ENCODE measurements at places on chromosomes 4 and X. TPM values are rescaled to one million over a fixed set of nuclear protein-coding genes. Genes with fewer than 3 reads are reported as not detected.

The HTN3 gene
- not detected for total RNA-seq

The DGAT2L6 gene
- total RNA-seq: not detected

The MRPL1 gene
- total RNA-seq: 23.4 TPM

The PDGFC gene
- 3.1 TPM for total RNA-seq

The HDX gene
- 1.4 TPM for total RNA-seq

The ASB9 gene
- total RNA-seq: 21.0 TPM

The USP27X gene
- total RNA-seq: 4.3 TPM

The UGT2A3 gene
- total RNA-seq: 0.07 TPM

The USP51 gene
- 0.54 TPM for total RNA-seq

The EXOC1L gene
- not detected for total RNA-seq

The FAM241A gene
- total RNA-seq: 0.82 TPM

The GAGE10 gene
- not detected for total RNA-seq

Data from A549 treated with Mapracorat at 1 μM for 4 hours (cell line).